Motor neuron (in vitro differentiated cells): ENCODE measurements at places on chromosomes 16 and 17.
A peak's percentile ranks its signal among the peaks of the same experiment; 100 is the strongest.

GRCh38 chr16:77206533-77206932 is 7.3 kb downstream of the SYCE1L start:
- no peak for ATAC-seq

DNA sequence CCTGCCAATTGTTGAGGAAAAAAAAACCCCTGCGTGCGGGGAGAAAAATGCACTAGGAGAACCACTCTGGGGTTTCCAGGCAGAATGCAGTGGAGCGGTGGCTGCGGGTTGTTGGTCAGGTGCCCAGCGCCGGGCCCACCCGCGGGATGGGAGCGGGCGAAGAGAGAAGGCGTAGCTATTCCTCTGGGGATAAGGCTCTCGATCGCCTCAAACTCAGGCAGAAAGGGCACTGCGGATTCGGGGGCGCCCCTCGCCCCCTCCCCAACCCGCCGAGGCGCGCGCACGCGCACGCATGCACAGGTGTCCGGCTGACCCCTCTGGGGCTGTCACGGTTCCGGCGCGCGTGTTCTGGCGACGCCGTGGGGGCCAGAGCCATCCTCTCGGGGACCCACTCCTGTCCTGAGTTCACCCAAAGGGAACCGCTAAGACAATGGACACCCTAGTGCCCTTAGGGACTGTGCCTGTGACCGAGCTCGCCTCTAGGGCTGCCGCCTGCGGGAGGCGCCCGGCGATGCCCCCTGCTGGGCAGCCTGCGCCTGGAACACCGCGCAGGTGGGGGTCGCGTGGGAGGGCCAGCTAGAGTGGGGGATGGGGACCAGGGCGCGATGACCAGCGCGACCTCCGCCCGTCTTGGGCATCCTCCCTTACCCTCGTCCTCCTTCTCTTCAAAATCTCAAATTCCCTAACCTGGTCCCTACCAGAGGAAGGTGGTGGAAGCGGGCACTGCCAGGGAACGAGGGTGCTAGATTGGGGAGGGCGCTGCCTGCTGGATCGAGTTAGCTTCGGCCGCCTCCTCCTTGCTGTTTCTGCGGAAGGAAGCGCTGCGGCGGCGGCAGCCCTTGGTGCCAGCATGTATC is 14.4 kb upstream of the CBX8 start:
- ATAC-seq = peak; percentile 34

DNA sequence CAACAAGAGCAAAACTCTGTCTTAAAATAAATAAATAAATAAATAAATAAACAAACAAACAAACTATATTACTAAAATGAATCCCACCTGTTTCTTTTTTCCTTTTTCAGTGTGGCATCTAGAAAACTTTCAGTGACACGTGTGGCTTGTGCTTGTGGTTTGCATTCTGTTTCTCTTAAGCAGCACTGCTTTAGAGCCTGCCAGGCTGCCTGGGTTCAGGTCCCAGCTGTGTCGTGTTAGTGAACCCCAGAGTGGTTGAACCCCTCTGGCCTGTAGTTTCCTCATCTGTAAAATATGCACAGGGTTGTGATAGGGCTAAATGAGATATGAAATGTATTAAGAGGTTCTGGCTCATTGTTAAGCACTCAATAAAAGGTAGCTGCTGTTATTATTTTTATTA is 12.1 kb upstream of the EPN3 start:
- no peak for ATAC-seq

- peak; percentile 19 for ATAC-seq
These were observed 5.5 kb downstream of the CYLD start for GRCh38 chr16:50747207-50747956.

GRCh38 chr16:58099097-58099955 is 29.9 kb downstream of the CFAP20 start:
- no peak for ATAC-seq

DNA sequence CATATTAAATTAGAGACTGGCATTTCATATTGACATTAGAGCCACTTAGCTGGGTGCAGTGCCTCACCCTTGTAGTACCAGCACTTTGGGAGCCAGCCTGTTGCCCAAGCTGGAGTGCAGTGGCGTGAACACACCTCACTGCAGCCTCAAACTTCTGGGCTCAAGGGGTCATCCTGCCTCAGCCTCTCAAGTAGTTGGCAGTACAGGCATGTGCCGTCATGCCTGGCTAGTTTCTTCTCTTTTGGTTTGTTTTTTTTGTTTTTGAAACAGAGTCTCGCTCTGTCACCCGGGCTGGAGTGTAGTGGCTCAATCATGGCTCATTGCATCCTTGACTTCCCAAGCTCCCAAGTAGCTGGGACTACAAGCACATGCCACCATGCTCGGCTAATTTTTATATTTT is 8.7 kb downstream of the PPM1E start:
- ATAC-seq = no peak

DNA sequence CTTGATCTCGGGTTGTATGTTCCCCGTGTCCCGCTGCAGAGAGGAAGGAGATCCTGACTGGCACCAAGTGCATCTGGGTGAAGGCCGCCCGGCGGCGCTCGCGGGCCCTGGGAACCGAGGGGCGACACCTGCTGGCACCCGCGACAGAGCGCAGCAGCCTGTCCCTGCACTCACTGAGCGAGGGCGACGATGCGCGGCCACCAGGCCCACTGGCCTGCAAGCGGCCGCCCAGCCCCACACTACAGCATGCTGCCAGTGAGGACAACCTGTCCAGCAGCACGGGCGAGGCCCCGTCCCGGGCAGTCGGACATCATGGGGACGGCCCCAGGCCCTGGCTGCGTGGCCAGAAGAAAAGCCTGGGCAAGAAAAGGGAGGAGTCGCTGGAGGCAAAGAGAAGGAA is 7.5 kb downstream of the BTBD17 start:
- ATAC-seq = peak; percentile 75

DNA sequence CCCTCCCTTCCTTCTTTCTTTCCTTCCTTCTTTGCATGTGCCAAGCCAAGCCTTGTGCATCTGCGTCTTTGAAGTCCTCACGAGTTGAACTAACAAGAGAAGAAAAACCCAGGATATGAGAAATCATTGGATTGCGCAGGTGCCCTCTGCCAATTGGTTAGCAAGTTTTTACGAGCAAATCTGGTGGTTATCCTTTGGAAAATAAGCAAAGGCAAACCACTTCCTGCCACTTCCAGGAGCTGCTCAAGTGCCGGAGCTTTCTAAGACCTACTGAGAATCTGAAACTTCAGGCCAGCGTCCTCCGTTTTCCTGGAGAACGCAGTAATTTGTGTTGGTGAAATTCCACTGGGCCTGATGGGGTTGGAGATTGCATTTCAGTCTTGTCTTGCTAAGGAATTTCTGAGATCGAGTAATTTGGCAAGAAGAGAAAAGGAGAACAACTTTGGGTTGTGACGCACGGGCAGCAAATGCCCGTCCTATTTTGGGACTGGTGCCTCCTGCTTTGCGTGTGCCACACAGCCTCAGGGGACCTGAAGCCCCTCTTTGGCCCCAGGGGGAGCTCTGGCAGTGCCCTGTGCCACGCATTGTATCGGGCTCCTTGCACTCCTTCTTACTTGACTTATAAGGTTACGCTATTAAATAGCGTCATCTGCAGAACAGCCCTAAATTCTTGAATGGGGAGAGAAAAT is 56.4 kb downstream of the CMIP start:
- ATAC-seq = no peak

- ATAC-seq = no peak
These were observed 4.0 kb downstream of the SLC35B1 start for GRCh38 chr17:49703557-49704277.

- no peak for ATAC-seq
These were observed 12.9 kb downstream of the COL1A1 start for GRCh38 chr17:50188531-50188920.
